Stimulated activated CD8-positive, alpha-beta memory T cell treated with anti-CD3 and anti-CD28 coated beads, Interleukin-15, amount 100 ng/mL, for 4 hours (primary cell): ENCODE measurements at places on chromosomes 2 and 18.

GRCh38 chr2:196239622-196240587 lies 68.5 kb upstream of the STK17B start:
- peak; percentile 68 for DNase-seq

DNA sequence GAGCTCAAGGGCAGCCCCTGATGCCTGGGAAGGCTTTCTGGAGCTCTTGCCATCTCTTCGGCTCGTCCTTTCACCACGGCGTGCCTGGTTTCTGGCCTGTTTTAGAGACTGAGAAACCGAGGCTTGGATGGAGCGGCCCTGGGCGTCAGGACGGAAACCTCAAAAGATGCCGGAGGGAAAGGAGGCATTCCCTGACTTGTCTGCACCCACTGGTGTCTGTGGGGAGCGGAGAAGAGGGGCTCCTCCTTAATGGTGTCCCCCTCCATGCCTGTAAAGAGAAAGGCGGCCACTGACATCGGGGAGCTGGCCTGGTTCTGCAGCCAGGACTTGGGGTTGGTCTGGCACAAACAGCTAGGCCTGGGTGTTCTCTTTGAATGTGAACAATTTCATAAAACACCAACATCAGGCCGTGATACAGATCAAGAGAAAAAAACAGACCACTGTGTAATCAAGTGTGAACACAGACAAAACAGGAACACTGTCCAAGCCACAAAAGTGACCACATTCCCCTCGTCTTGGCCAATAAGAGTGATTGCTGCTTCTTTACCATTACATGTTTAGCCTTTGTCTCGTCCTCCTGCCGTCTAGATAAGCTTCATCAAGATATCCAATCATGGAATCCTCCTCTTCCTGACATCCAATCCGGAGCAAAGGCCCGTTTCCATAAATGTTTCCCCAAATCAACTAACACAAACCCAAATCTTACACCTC lies 633 bp upstream of the ILKAP start:
- DNase-seq: no peak

- DNase-seq: no peak
These were observed 90.9 kb downstream of the RNF144A start for GRCh38 chr2:7007846-7008741.

DNA sequence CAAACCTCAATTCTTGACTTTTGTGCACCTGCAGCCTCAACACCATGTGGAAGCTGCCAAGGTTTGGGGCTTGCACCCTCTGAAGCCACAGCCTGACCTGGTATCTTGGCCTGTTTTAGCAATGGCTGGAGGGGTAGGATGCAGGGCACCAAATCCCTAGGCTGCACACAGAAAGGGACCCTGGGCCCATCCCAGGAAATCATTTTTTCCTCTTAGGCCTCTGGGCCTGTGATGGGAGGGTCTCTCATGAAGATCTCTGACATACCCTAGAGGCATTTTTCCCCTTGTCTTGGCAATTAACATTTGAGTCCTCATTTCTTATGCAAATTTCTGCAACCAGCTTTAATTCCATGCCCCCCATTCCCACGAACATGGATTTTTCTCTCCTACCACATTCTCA lies 10.2 kb downstream of the IL18R1 start:
- DNase-seq: no peak

DNA sequence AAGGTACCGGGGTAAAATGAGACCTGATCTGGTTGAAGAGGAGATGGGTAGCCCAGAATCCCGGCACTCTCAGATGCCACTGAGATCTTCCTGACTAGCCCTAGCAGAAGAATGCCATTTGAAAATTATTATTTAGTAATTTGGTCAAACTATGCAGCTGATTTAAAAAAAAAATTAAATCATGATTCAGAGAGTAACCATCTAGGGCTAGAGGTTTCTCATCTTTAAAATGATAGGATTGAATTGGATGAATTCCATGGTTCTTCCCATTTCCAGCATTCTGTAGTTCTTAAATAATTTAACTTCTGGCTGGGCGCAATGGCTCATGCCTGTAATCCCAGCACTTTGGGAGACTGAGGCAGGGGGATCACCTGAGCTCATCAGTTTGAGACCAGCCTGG lies 106.1 kb downstream of the MYO1B start:
- no peak for DNase-seq

DNA sequence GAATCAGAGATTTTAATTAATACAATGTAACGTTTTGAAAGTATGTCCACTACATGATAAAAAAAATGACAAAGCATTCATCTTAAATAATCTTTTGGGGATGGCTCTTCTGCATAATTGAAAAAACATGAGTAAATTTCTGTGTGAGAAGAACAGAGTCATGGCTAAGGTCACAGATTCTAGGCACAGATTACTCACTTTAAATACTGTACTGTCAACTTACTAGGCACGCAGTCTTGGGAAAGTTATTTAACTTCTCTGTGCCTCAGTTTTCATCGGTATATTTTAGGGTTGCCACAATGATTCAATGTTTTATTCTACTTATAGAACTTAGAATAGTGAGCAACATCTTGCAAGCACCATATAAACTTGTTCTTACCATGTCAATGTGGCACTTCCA lies 49.2 kb downstream of the TMEFF2 start:
- DNase-seq: no peak

- DNase-seq: no peak
These were observed 117.7 kb upstream of the ACVR1C start for GRCh38 chr2:157746234-157746950.

DNA sequence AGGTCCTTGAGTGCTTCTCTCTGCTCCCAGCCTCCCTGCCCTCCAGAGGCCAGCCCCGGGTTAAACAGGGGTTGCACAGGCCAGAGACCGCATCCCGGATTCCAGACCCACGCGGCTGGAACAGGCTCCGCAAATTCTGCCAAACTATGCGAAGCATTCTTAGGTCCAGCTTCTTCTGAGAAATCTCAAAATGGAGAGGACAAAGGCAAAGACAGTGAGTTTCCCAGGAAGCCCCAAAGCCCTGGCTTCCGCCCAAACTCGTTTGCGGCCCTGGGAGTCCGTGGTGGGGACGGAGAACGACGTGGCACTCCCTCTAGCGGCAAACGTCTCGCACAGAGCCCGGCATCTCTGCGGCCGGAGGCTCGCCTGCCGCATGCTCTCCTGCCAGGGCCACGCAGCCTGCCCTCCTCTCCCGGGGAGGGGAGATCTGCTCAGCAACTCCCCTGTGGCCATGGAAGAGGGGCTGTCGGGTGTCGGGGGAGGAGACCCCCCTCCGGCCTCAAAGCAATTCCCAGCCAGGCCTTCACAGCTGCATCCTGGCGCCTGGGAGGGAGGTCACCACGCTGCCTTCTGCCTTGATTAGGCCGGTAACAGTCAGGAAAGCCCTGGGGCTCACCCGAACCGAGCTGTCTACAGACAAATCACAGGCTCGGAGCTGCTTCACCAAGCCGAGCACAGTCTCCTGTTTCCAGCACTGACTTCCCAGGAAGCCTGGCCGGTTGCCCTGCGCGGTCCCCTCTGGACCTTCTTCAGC lies 33.4 kb upstream of the KLHL29 start:
- no peak for DNase-seq

DNA sequence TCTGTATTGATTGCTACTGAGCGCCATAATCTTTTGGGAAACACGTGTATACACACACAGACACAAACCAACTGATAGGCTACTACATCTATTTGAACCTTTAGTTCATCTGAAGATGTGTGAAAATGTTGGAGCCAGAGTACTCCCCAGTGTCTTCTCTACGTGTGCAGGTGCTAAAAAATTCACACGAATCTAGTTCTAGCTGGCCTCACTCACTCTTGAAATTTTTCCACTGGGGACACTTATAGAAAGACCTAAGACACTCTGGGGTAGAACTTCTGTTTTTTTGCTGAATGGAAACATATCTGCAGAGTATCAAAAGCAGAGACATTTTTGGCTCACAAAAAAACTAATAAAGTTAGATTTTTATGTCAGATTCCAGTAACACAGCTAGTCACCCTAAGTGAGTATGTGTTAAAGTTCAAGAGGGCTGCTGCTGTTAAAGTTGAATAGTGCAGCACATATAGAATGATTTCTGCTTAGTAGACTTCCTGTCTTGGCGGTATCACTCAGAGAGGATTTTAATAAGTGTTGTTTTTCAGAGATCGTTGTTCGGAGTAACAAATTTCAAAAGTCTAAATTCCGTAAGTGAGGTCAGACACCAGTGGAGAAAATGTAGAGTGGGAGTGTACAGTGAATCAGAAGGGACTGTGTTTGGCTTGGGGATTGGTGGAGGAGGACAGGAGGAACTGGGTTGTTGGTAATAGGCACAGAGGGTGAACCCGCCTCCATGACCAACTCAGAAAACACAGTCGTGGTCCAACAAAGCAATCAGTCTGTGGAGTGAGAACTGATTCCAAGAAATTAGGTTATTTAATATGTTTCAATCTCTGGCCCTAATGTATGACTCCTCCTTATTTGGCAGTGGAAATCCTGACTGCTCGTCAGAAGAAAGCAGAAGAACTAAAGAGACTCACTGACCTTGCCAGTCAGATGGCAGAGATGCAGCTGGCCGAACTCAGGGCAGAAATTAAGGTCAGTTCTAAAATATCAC lies 43.1 kb downstream of the KCTD18 start:
- DNase-seq: no peak

GRCh38 chr2:121721926-121722325 lies 14.7 kb downstream of the NIFK start:
- DNase-seq: no peak

GRCh38 chr2:81495556-81495955 lies 1191.0 kb upstream of the LRRTM1 start:
- DNase-seq: no peak

GRCh38 chr2:191835539-191836350 lies 11.1 kb downstream of the CAVIN2 start:
- no peak for DNase-seq

DNA sequence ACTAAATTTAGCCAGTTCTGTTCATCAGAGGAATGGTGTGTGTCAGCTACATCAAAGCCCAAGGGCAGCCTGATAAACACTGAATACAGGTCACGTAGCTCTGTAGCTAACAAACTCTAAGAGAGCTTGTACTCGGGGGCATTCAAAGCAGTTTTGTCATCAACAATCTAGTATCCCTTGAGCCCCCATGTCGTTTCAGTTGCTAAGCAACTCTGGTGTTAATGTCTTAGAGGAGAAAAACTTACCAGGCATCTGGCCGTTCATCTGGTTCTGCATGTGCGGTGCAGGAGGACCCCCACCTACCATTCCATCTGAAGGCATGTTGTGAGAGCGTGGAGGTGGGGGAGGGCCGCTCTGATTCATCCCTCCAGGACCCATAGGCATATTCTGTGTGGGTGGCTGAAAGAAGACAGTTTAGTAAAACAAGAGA lies 33.1 kb downstream of the SS18 start:
- DNase-seq: no peak

- no peak for DNase-seq
These were observed 90.6 kb upstream of the EFEMP1 start for GRCh38 chr2:56014046-56014730.

DNA sequence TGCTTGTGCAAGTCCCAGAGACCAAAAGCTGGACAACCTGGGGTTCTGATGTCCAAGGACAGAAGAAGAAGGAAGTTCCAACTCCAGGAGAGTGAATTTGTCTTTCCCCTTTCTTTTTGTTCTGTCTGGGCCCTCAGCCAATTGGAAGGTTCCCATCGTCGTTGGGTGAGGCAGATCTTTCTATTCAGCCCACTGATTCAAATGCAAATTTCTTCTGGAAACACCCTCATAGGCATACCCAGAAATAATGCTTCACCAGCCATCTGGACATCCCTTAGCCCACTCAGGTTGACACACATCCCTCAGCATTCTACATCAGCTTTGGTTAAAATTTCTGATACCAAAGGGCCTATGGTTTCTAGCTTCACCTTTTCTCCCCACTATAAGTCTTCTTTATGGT lies 156.5 kb downstream of the SP3 start:
- no peak for DNase-seq

GRCh38 chr2:182649316-182649715 lies 66.7 kb upstream of the DNAJC10 start:
- no peak for DNase-seq

DNA sequence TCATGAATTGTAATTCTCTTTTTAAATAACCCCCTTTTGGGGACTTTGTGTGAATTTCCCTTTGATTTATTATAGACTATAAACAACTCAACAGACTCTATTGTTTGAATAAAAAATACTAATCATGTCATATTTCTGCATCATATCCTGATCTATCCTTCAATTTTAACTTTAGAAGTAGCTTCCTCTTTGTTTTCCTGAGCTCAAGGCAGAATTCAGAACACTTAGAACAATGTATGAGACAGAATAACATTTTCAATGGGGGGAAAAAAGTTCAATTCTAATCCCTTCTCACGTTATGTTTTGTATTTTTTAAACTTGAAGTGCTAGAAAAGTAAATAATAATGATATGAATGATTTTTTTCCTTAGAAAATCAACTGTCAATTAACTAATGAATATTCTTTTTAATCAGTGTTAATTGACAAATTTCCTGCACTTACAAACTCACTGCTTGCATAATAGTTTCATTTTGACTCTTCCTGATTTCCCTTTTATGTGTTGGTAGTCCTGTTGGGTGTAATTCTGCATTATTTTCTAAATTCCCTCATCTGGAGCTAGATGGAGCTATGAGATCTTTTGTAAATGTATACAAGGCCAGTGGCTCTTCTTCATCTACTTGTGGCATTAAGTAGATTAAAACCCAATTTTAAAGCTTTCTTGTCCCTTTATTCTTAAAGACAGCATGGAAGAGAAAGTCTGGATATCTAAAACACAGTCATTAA lies 326.1 kb downstream of the PARD3B start:
- DNase-seq: no peak

GRCh38 chr18:45416168-45416567 lies 199.1 kb upstream of the SLC14A2 start:
- DNase-seq: no peak

- DNase-seq: no peak
These were observed 121.2 kb downstream of the TCF4 start for GRCh38 chr18:55466789-55467188.

DNA sequence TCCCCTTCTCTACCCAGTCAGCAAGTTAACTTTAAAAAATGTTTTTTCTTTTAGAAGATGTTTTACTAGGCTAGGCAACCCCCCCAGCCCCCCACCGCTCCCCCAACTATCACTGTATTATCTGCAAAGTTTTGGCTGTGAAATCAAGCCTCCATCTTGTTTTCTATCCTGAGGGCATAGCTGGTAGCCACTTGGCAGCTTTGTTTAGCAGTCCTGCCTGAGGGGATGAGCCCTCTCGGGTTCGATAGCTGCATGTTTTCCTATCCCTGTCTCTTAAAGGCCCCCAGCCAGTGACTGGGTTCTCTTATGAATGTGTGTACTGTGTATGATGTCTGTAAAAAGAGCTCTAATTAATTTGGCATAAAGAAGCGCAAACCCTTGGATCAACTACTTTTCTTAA lies 43.4 kb downstream of the MRO start:
- DNase-seq: no peak

DNA sequence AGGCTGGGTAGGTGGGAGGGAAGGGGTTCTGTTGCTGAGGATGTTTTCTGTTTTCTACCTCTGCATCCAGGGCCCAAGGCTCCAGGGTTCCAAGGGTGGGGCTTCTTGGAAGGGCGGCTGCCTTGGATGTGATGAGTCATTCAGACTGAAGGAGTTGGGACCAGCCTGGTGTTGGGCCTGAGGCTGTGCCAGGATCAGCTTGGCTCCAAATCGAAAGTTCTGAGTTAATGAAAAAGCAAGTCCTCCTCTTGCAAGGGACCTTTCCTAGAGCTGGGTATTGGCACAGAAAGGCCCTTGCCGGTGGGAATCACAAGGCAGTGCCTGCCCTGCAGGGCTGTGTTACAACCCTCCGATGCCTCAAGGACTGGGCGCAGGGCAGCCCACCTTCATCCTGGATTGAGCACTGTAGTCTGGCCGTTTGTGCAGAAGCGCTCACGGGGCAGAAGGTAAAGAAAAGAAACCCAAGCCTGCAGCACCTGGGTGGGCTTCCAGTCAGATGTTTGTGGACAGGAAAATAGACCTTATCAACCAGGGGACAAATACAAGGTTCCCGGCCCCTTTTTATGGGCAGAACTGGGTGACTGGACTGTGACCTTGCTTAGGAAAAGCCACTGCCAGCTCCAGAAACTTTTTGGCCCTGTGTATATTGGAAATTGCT lies 52.5 kb upstream of the MCFD2 start:
- DNase-seq: no peak
